ENCODE measurements at places on chromosomes 12 and 14.

DNA sequence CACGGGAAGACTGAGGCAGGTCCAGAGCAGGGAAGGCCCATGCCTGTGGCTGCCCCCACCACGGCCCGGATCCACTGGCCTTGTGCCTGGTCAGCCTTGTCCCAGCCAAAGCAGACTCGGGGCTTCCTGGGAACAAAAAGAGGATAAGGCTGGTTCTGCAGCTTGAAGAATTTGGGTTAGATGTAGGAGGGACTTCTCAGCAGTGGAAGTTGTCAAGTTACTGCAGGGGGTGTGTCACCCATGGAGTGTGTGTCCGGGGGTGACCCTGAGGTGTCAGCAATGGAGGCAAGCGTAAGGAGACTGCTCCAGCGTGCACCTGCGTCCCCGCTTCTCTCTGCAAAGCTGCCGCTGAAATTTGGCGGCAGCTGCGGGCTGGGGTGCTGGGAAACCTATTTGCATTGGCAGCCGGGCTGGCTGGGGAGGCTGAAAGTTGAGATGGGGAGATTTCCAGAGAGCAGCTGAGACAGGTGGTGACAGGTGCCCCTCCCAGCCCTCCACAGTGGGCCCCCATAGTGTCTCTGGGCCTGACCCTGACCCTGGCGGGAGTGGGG, 12.5 kb upstream of the TNFAIP2 start:
- peak; percentile 42 for DNase-seq

GRCh38 chr14:78758333-78758732, 588.2 kb downstream of the NRXN3 start:
- DNase-seq: peak; percentile 31

DNA sequence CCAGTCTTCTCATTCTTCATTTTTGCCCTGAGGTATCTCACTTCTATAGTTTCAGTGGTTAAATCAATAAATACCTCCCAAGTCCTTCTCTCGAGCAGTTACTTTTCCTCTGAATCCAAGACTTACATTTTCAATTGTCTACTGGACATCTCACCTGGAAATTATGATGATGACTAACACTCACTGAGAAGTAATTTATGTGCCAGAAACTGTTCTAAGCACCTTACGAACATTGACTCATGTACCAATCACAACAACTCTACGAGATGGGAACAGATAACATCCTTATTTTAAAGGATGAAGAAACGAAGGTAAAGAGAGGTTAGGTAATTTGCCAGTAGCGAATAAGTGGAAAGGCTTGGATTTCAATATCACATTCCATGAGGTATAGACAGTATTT, 94.1 kb downstream of the EML5 start:
- DNase-seq: no peak

DNA sequence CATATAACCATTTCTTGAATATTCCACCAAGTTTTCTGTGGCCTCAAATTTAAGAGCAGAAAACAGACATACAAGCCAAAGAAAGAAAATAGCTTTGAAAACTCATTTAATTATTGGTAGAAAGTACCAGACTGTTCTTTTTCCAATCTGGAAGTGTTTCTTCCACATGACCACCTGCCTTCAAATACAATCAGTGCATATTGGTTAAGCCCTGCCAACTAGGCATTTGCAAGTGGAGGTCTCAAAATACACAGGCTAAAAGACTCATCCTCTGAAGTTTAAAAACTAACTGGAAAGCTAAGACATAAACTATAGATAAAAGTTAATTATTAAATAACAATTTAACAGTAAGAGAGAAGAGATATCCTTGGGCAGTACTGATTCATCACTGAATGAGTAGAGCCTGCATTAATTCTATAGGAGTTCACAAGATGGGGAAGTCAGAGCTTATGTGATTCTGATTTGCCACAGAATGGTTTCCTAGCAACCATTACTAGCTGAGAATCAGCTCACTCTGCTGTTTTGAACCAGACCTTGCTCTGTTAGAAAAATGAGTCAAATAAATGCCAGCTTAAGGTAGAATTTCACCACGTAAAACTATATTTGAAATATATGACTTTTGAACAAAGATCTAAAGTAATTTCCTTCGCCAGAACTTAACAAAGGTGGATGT, 433.8 kb downstream of the FUT8 start:
- DNase-seq: no peak

DNA sequence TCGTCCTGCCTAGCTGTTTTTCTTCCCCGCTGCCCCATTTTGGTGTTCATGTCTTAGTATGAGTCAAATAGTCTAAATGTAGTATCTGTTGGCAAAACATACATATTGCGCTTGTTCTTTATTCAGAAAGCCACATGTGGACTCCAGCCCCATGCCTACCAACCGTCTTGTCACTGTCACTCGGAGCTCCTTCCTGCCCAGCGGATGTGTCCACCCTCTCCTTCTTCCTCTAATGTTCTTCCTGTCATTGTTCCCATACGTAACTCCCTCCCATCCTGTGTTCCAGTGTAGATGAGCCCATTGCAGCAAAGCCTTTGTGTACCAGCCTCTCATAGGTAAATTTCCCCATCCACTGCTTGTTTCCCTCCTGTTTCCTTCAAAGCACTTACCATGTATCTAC, 120.5 kb downstream of the TMX1 start:
- no peak for DNase-seq

GRCh38 chr14:102532204-102532658, 22.7 kb upstream of the ANKRD9 start:
- DNase-seq: peak; percentile 64

- DNase-seq: no peak
Measured at GRCh38 chr12:9711664-9712063, 21.2 kb downstream of the CLECL1 start.

DNA sequence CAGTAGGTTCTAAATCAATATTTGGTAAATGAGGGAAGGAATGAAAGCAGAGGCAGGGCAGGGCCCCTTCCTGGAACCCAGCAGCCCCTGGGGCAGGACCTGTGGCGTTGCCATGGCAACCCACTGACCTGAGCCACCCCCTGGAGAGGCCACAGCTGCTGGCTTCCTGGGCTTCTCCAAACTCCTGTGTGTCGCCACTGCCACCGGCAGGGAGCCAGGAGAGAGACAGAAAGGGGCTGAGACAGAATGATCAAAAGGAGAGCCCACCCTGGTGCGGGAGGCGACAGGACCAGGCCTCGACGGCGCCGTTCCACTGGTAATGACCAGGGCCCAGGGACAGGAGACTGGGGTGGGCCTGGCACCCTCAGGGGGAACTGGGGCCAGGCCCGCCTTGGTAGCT, 18.2 kb downstream of the RFX4 start:
- no peak for DNase-seq

- peak; percentile 40 for DNase-seq
Measured at GRCh38 chr14:54503486-54503885, 6.2 kb upstream of the CGRRF1 start.

GRCh38 chr14:31752867-31753661, 191.9 kb downstream of the NUBPL start:
- DNase-seq: no peak

DNA sequence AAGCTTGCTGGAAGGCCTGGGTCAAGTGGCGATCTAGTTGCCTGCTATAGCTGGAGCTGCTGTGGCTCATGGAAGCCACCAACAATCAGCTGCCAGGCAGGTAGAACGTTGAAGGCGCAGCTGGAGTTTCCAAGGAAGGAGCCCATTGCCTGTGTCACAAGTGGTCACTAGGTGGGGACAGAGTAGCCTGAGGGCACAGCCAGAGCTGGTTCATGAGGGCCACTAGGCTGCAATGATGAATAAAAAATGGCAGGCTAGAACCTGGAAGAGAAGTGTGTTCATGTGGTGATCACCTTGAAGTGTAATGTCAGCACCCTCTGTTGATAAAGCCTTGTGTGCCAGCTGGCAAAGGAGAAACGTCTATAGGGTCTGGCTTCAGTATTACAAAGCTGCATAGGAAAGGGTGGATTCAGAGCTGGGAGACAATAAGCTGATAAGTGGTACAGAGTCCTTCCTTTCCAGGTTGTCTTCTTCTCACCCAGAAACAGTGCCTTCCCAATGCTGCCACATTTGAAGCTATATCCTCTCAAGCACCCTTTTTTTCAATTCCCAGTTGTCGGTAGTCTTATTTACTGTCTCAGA, 165.8 kb downstream of the EMP1 start:
- DNase-seq: peak; percentile 35

DNA sequence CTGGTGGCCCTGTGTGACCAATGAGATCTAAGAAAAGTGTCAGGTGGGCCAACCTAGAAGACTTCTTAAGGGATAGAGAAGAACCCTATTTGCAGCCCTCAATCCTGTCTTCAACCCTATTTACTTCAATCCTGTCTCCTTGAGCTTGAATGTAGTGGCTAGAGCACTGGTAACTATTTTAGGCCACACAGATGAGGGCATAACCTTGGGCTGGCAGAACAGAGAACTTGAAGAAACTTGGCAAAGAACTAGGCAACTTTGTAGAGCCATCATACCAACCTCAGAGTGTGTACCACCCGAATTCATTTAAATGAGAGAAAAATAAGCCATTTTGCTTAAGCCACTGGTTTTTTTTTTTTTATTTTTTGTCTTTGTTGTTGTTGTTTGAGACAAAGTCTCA, 94.8 kb downstream of the TMTC1 start:
- no peak for DNase-seq

- DNase-seq: no peak
Measured at GRCh38 chr14:74906925-74907521, 16.0 kb downstream of the RPS6KL1 start.

GRCh38 chr14:103745424-103745823, 29.8 kb downstream of the ZFYVE21 start:
- DNase-seq: no peak

DNA sequence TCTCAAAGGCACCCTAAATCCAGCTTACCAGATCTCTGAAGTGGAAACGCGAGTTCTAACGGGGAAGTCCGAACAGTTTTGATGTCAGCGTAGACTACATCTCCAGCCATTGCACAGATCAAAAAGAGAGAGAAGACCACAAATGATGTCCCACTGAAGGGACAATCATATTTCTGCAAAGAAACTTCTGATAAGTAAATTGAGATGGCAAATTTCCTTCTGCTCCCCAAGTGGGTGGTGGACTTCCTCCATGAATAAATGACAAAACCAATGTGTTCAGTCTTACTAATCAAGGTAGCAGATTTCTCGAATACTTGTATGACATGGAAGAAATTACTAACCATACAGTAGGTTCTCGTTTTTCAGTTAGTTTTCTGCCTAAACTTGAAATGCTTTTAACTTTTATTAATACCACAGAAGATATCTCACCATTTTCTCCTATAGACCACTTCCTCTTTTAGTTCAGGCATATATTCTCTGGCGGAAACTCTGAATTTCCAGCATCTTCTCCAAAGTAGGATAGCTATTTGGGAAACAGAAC, at the start of gene CLECL1:
Gene CLECL1 (minus strand): TSS at position 177 of the 541 bp plus-strand sequence.
- no peak for DNase-seq

DNA sequence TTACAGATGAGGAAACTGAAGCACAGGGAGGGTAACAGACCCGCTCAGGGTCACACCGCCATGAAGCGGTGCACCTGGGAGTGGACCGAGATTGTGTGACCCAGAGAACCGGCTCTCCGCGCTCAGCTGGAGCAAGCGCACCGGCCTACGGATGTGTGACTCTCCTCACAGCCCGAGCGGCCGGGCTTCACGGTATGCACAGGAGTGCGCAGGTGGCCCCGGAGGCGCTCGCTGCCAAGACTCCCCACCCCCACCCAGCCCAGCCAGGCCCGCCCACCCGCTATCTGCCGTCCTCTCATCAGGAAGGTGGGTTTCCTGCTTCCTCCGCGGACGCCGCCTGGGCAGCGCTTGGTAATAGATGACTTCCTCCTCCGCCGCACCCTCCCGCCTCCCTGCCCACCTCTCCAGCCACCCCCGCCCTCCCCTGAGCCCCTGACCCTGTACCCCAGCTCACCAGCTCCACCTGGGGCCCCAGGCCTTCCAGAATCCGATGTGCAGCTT, 110.7 kb downstream of the NCOR2 start:
- DNase-seq: no peak

- DNase-seq: peak; percentile 26
Measured at GRCh38 chr12:112294793-112295192, 87.4 kb downstream of the HECTD4 start.

DNA sequence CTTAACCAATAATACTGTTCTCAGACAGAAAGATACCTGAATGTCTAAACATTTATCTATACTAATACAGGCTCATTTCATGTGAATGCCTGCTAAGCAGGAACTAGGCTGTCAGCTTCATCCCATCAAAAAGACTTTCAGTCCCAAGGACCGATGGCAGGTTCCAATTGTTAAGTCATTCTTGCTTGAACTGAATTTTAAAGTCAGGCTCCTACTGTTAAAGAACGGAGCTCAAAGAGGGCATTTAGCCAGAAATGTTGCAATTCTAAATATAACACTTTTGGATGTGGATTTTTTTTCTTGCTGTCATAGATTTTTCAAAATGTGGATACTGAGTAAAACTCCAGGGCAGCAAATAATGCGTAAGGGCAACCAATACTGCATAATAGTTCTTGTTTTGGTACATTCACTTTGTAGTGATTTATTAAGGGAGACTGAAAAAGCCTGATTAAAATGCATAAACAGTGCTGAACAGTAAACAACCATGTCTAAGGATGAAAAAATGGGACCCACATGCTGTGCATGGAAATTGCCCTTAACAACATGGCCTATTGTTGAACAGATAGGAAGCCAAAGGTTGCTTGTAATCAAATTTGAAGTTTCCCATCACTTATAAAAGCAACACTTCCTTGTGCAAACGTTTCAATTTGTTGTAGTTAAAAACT, 38.6 kb upstream of the DBX2 start:
- DNase-seq: no peak

- no peak for DNase-seq
Measured at GRCh38 chr14:93949511-93950075, 22.4 kb downstream of the FAM181A start.

DNA sequence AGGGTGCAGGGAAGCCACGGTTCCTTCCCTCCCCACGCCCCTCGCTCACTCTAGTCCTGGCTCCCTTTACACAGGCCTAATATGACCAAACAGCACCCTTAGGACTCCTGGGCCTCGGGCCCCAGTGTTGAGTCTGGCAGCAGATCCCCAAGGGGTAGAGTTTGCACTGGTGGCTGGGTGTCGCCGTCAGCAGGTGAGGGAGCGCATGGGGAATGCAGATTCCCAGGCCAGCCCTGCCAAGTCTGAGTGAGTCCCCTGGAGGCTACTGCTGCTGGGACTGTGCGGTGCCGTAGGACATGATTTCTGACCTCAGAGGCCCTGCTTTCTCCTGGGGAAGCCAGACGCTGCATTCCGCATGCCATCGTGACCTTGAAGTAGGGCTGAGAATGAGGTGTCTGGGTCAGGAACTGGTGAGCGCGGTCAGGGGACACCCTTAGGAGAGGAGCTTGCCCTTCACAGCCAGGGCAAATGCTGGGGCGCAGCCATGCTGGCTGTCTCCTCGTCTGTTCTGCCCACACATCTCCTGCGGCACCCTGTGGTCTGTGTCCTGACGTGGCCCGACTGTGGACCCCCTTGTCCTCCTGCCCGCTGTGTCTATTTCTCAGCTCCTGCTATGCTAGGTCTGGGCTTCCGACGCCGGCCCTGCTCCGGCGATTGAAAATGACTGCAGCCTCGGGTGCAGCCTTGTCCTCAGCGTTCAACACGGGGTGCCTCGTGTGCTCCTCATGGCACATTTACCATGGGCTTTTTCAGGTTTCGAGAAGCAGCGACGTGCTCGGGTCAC, 37.6 kb upstream of the PRMT8 start:
- DNase-seq: no peak

DNA sequence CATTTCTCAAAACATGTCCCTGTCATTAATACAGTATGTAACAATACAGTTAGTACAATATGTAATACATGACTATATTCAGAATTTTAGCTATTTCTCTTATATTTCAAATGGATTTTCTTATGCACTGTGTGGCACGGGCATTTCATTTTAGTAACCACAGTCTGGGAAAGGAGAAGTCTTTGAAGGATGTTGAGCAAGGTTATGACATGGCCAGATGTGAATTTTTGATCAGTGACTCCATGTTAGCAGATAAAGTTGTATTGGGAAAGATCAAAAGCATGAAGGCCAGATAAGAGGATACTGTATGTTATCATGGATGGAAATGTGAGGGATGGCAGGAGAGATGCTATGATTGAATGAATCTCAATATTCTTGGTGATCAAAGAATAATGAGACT, 285.2 kb downstream of the NAV3 start:
- peak; percentile 28 for DNase-seq
